ENCODE measurements at places on chromosomes 16 and 17. TPM values are rescaled to one million over a fixed set of nuclear protein-coding genes. Genes with fewer than 3 reads are reported as not detected.

- DNase-seq: no peak
Observed at GRCh38 chr17:21292867-21293830, 8.6 kb downstream of the MAP2K3 start.

- no peak for DNase-seq
Observed at GRCh38 chr17:58703137-58703915, 10.9 kb downstream of the RAD51C start.

DNA sequence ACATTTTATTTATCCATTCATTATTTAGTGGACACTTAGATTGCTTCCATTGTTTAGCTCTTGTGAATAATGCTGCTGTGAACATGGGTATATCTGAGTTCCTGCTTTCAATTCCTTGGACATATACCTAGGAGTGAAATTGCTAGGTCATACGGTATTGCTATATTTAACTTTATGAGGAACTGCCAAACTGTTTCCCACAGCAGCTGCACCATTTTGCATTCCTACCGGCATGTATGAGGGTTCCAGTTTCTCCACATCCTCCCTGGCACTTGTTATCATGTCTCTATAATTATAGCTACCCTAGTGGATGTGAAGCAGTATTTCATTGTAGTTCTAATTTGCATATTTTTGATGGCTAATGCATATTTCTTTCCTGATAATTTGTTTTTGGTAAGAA is 23.7 kb upstream of the DRG2 start:
- no peak for DNase-seq

Gene CCNF
- polyA plus RNA-seq: 2.2 TPM

- no peak for DNase-seq
Observed at GRCh38 chr17:38751144-38751807, 1.3 kb upstream of the PSMB3 start.

Gene MMP25
- 0.82 TPM for polyA plus RNA-seq

DNA sequence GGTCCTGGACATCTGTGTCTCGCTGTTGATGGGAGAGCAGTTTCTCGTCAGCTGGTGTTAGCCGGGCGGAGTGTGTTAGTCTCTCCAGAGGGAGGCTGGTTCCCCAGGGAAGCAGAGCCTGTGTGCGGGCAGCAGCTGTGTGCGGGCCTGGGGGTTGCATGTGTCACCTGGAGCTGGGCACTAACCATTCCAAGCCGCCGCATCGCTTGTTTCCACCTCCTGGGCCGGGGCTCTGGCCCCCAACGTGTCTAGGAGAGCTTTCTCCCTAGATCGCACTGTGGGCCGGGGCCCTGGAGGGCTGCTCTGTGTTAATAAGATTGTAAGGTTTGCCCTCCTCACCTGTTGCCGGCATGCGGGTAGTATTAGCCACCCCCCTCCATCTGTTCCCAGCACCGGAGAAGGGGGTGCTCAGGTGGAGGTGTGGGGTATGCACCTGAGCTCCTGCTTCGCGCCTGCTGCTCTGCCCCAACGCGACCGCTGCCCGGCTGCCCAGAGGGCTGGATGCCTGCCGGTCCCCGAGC is 17.9 kb downstream of the GAA start:
- no peak for DNase-seq

- no peak for DNase-seq
Observed at GRCh38 chr17:48134912-48135480, 27.4 kb downstream of the SNX11 start.

GRCh38 chr16:50668368-50669008 is 12.6 kb downstream of the SNX20 start:
- no peak for DNase-seq

DNA sequence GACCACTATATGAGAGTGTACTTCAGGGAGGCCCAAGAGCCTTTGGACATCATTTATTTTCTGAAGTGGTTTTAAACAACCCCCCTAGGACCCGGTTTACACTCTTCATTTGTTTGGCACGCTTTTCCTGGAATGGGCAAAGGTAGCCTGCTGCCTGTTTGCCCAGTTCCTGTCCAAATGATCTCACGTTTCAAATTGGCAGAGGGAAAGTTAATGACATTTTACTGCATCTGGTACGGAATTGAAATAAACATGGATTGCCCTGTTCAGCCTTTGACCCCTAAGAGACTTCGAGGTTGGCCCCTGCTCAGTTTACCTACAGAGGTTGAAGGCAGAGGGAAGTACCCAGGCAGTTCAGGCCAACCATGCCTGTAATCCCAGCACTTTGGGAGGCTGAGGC is 5.8 kb upstream of the RPRML start:
- DNase-seq: no peak

DNA sequence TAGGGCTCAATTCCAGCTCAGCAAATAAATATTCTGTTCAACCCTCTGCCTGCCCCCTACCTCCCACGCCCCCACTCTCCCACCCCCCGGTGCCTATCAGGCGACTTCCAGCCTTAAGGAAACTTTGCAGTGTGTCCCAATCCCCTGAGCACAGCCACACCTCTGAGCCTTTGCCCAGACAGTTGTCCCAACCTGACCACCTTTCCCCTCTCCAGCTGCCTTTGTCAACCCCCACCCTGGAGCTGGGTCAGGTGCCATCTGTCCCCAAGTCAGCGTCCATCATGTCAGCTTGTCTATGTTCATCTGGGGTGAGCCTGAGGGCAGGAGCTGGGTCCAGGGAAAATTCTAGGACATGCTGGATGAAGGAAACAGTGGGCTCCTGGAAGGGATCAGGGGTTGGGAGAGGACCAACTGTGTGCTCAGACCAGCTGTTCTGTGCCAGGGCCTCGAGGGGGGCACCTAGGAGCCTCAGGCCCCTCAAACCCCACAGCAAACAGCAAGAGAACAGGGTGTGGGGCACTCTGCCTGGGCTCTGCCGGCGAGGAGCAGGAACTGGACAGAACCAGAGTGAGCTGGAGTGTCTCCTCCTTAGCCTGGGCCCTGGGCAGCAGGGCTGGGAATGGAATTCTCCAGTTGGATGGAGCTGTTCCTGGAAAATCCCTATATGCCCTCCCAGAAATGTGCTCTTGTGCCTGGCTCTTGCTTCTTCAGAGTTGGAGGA is 17.8 kb downstream of the CDH16 start:
- DNase-seq: no peak

Gene VAC14
- polyA plus RNA-seq: 31.4 TPM

DNA sequence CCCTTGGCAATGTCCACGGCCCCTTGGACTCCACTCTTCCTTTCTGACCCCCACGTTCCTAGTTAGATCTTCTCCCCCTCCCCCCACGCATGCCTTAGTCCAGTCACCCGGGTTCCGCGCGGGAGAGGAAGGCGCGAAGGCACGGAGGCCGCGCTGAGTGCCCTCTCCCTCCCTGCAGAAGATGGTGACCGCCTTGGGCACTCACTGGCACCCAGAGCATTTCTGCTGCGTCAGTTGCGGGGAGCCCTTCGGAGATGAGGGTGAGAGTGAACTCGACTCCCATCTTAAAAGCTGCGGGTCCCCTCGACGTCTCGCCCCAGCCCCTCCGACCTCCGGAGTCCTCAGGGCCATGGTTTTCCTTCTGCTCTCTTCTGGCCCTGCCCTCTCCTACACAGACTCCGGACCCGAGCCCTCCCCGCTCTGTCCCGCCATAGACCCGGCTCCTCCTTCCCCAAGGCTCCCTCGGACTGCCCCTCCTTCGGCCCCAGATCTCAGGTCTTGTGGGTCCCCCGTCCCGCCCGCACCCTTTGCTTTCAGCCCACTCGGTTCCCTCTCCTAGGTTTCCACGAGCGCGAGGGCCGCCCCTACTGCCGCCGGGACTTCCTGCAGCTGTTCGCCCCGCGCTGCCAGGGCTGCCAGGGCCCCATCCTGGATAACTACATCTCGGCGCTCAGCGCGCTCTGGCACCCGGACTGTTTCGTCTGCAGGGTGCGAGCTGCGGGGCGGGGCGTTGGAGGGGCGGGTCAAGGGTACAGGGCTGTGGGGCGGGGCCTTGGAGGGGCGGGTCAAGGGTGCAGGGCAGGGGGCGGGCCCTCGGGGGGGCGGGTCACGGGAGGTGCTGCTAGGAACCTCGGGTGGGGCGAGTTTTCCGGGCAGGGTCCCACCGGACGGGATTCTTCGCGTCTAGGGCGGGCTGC is 4.6 kb downstream of the TGFB1I1 start:
- DNase-seq: no peak

Gene SPATA32
- not detected for polyA plus RNA-seq

DNA sequence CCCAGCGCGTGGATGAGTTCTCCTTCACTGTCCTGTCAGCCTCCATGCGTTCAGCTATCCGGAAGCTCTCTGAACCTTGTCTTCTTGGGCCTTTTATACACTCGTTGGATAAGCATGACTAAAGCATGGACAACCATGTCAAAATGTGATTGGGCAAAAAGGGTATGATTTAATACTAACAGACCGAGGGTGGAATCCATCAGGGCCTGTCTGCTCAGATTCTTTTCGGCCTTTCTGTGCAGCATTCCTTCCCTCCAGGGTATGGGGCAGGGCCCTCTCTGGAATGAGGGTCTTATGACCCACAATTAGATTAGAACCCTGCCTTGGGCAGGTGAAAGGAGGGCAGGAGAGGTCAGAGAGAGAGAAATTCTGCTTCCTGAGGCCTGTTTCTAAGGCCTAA is 14.0 kb upstream of the CCL5 start:
- no peak for DNase-seq

Gene MIEF2
- polyA plus RNA-seq: 13.7 TPM

DNA sequence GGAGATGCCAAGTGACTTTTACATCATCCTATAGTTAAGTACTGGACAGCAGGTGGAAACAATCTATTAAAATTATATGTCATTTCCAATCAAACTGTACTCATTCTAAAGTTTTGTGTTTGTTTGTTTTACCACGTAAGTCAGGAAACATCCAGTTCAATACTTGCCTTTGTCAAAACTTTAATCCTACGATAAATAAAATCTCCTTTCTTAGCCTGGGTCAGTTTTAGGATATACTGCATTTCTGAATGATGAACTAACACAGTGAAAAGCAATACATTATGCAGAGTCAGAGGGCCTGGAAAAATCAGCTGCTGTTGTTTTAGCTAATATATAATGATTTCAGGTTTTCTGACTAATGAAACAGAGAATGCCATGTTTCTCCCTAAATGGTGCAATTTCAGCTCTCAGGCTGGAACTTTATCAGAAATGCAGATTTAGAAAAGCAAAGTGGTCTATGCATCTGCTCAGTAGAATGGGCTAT is 756.4 kb downstream of the CDH11 start:
- DNase-seq: no peak

Gene E2F4
- polyA plus RNA-seq: 65.0 TPM

- no peak for DNase-seq
Observed at GRCh38 chr16:83966153-83966696, 1.8 kb upstream of the NECAB2 start.

Gene GGA2
- 23.4 TPM for polyA plus RNA-seq

Gene RASD1
- 12.5 TPM for polyA plus RNA-seq

DNA sequence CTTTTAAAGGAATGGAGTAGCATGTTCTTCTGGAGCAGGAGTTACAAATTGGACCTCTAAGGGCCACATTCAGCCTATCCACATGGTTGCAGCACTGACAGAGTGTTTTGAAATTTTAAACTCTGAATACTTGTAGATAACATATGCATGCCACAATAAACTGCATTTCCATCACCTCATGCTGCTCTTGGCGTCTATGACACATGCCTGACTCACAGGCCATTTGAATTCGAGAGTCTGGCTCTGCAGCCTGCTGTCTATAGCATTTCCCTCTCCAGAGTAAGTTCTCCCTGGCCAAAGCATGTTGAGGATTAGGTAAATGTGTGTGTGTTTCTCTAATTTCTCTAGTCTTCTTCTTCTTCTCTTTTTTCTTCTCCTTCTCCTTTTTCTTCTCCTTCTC is 28.7 kb upstream of the MYOCD start:
- DNase-seq: no peak

DNA sequence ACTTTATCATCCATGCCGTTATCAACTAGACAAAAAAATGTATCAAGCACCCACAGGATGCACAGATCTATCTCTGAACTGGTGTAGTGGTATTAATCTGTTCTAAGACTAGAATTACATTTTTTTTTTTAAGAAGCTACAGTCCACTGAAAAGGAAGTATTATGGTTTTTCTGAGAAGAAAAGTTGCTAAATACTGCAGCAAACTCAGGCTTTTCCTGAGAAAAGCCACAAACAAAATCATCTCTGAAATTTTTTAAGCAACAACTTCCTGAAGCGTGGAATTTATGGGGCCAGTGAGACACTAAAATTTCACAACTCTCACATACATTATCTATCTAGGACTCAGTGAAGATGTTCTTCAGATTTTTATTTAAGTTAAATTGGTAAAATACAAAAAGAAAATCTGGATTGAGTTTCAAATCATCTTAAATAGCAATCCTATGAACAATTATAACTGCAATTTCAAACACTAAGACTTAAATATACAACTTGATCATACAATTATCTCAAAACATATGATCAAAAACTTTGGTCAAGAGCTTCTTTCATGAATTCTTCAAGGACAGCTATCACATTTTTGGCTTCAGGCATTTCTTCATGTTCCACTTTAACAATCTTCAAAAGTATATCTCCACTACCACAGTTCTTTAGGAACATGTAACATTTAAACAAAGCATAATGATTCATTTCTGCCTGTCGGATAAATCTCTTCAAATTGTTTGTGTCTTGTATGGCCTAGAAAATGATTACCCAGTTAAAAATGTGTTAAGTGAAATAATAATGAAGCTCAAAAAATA is 10.5 kb downstream of the C17orf75 start:
- no peak for DNase-seq

Gene ITGAD
- 0.05 TPM for polyA plus RNA-seq

DNA sequence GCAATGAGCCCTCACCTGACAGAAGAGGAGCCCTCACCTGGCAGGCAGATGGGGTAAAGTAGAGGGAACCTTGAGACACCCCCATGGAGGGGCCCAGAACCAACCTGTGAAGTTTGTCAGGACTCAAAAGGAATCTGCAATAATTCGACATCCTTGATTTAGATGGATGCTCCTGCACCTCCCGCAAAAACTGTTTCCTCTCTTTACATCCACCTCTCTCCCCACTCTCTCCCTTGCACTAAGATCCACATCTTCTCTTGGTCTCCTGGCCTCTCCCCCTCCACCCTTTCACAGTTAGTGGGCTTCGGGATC is 34.9 kb upstream of the RBFOX3 start:
- no peak for DNase-seq

- DNase-seq: no peak
Observed at GRCh38 chr16:3187798-3188674, at the start of gene OR1F1. Gene OR1F1 (plus strand): TSS chr16:3188204.

Gene PLCG2
- 8.0 TPM for polyA plus RNA-seq

- DNase-seq: no peak
Observed at GRCh38 chr16:80611930-80612327, 71.1 kb downstream of the DYNLRB2 start.

- DNase-seq: no peak
Observed at GRCh38 chr17:42514279-42514678, 21.8 kb upstream of the NAGLU start.

GRCh38 chr16:30357715-30358576 is 2.8 kb upstream of the CD2BP2 start:
- no peak for DNase-seq

GRCh38 chr16:20838240-20838639 is 31.9 kb downstream of the REXO5 start:
- no peak for DNase-seq

Data from urinary bladder (tissue), 4 donors.